ENCODE measurements at places on chromosomes 12 and 14.

GRCh38 chr12:12745576-12746211 is 28.5 kb downstream of the CDKN1B start:
- no peak for DNase-seq

DNA sequence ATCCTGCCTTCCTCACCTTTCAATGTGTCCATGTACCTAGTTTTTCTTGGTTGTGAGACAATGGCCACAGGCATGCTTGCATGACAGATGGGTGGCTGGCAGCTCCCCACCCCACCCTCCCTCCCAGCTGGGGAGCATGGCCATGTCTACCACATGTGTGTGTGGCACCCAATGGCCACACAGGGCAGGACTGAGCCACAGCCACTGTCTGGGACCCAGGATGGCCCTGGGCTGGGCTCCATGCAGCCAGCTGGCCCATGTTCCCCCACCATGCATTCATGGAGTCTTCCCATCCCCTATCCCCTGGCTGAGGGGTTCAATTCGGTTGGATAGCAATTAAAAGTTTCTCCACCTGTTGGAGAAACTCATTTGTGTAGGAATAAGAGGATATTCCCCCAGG is 566.0 kb upstream of the USP15 start:
- no peak for DNase-seq

DNA sequence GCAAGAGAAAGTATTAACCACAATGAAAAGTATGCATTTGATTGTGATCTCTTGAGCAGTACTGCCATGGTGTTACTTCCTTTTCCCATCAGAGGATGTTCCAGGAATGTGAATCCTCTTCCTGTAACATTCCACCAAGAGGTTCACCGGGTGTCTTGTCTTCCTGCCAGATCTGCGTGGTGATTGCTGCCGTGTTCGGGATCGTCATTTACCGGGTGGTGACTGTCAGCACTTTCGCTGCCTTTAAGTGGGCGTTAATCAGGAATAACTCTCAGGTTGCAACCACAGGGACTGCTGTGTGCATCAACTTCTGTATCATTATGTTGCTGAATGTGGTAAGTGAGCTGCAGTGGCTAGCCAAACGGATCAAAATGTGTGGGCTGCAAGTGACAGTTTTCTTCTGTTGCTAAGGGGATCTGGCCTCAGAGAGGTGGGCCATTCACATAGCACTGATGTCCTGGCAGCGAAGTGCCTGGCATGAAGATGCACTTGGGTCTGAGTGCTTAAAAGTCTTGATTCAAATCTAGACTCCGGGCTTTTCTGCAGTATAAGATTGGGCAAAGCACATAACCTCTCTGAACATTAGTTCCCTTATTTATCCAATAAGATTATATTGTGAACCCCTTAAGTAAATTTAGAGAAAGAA is 123.4 kb downstream of the SLC5A8 start:
- no peak for DNase-seq

DNA sequence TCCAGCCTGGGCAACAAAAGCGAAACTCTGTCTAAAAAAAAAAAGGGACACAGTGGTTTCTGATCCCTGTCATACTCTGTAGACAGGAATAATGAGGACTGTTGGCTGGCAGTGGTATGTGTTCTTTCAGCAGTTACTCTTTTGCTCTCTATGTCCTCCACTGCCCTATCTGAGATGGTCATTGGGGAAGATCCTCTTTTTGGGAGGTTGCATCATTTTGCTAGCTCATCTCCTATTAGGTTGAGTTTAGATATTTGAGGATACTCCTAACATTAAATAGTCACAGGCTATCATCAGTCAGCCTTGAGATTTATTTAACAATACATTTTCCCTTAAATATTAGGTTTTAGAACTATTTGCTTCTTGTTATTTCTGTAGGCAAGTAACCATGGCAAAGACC is 5.9 kb upstream of the CCDC91 start:
- no peak for DNase-seq

GRCh38 chr12:44054281-44054680 is 218.4 kb downstream of the TMEM117 start:
- DNase-seq: no peak

- DNase-seq: no peak
Measured at GRCh38 chr12:124002021-124002644, 29.1 kb downstream of the ZNF664 start.

- DNase-seq: no peak
Measured at GRCh38 chr14:49959822-49960408, 67.0 kb downstream of the ARF6 start.

DNA sequence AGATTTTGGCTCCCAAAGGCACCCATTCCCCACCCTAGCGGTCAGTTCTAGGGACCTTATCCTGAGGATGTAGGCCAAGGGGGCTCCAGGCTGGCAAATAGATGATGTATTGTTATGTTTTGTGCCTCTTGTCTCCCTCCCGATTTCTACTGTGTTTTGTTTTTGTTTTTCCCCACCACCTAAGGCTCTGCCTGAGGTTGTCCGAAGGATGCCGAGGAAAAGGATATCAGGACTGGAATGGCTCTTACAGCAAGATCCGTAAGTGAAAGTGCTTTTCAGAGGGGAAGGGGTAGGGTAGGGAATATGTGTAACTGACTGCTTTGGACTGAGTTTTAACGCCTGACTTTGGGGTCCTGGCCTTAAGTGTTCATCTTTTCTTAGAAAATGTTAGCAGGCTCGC is 6.6 kb downstream of the FOXG1 start:
- DNase-seq: no peak

- no peak for DNase-seq
Measured at GRCh38 chr12:27524494-27524835, 459 bp downstream of the PPFIBP1 start.

GRCh38 chr14:68193970-68194681 is 374.5 kb downstream of the RAD51B start:
- DNase-seq: no peak

DNA sequence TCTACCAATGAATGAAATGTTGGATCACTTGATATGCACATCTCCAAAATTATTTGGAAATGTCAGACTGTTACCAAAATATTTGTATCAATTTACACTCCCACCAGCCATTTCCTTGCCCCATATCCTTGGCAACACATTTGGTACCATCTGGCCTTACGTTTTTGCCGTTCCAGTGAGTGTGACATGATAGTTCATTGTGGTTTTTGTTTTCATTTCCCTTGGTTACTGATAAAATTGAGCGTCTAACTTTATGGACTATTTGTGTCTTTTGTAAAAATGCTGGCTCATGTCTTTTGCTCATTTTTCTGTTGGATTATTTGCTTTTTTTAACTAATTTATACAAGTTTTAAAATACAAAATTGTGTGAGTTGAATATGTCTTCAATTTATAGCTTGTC is 11.0 kb downstream of the KLHDC1 start:
- no peak for DNase-seq

- DNase-seq: no peak
Measured at GRCh38 chr12:131437706-131438492, 273.0 kb upstream of the SFSWAP start.

DNA sequence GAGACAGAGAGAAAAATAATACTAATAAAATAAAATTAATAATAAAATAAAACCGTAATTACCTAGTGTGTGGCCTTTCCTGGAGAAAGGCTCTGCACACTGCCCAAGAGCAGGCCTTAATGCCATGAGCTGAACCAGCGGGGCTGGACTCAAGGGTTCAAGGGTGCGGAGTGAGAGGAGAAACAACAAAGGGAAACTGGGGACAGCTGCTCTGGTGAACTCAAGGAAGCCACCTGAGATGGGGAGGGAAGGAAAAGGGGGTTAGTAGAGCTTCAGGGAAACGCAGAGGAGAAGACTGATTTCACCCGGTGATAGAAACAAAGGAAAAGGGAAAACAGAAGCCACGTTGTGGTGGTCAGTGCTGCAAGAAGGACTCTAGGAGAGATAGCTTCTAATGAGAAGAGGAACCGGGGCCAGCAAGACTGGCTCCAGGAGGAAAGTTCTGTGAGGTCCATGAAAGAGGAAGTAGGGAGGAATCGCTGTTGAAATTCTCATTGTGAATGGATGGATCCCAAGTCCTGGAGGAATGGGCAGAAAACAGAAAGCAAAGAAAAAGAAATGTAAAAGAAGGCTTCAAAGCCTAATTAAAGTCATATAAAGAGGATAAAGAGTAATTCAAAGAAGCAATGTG is 48.3 kb upstream of the BCL2L14 start:
- no peak for DNase-seq

DNA sequence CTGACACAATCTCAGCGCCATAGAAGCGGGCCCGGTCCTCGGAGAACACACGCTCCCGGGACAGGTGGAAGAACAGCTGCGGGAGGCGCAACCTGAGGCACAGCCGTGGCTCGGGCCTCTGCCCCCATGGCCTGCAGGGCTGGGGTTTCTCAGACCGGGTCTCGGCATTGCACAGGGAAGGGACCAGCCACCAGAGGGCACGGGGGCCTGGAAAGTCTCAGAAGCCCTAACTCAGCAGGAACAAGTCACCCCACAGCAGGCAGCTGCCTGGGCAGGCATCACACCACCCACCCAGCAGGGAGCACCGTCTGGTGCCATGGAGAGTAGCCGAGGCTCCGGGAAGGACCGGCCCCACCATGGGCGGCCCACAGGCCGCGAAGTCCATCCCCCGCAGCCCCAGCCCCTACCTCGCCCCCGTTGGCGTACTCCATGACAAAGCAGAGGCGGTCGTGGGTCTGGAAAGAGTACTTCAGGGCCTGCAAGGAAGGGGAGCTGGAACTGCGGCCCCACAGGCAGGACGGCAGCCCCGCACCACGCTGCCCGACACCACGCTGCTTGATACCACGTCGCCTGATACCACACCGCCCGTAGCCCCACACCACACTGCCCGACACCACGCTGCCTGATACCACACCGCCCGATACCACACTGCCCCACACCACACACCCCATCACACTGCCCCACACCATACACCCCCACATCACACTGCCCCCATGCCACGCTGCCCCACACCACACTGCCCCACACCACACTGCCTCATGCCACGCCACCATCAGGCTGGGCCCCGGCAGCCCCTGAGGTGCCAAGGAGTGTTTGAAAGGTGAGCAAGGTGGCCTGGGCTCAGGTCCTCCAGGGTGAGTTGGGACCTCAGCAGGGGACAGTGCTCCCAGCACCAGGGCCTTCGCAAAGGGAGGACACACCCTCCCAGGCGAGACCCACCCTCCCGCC is 20.8 kb downstream of the SIVA1 start:
- no peak for DNase-seq

GRCh38 chr12:10537721-10538120 is 32.0 kb downstream of the EIF2S3B start:
- no peak for DNase-seq

- DNase-seq: no peak
Measured at GRCh38 chr12:102421802-102422583, 58.4 kb downstream of the IGF1 start.

DNA sequence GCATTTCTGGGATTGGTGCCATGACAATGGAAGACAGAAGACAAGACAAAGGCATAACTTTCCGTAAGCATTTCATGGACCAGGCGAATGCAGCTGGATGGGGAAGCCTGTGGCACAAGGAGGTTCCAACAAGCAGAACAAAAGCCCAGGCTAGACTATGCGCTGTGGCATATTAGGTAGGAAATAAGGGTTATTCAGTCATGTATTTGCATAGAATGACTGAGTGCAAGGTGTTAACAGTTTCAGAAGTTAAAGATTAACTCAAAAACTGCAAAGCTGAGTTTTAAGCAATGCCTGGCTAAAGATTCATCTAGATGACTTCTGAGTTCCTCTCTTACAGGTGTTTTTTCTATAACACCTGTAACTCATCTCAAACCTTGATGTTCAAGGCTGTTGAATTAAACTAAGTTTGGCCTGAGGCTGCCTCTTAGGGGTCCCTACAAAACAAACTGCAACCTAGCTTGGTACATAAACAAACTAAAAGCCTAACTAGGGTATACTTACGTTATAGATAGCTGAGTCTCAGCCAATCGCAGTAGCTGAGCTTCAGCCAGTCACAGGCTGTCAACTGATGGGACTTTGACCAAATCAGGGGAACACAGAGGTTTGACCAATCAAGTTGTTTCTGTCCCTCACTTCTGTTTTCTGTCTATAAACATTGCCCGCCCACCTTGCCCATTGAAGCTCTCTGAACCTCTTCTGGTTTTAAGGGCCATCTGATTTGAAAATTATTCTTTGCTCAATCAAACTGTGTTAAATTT is 52.2 kb upstream of the PLBD1 start:
- DNase-seq: no peak

DNA sequence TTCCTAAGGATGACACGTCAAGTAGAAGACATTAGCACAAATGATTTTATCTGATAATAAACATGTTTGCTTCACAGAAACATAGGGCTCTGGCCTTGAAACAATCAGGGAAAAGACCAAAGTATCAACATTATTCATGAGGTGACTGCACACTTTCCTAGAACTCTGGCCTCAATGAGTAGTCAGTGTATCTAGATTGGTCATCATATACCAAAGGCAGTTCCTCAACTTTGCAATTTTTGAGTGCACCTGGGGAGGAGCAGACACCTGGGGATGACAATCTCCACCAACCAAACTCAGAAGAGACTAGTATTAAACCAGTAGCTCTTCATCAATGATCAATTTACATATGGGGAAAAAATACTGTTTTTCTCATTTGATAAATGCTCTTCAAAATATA is 4.5 kb downstream of the EDDM3A start:
- DNase-seq: no peak

DNA sequence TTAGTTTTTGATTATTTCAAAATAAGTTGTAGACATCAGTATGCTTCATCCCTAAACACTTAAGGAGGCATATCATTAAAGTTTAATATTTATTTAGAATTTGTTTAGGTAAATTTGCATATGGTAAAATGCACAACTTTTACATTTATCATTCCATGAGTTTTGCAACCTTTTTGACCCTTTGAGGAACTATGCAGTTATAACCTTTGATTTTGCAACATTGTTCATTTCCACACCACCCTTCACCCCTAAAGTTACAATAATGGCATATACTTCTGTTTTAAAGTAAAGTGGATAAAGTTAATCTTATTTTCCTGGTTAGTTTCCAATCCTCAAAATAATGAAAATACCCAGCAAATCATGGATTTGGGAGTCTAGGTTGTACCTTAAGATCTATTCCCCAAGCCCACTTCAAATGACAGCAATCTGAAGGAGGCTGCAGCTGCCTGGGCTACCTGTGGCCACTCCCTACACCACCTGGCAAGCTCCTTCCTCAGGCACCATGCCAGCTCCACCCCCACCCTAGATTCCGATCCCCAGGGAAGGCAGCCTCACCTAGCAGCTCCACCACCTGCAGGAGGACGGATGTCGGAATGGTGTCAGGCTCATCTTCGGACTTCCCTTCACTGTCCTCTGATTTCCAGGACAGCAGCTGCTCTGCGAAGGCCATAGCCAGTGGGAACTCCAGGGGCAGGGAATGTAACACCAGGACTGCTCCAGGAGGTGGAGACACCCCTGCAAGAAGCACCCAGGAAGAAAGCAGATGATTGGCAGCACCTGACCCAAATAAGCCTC is 65.1 kb downstream of the TRAFD1 start:
- DNase-seq: no peak

Data from activated CD4-positive, alpha-beta T cell treated with anti-CD3 and anti-CD28 coated beads, Interleukin-2, amount 50 U/mL, for 1 hour (primary cell).